ENCODE measurements at places on chromosomes 16 and 17. TPM values are rescaled to one million over a fixed set of nuclear protein-coding genes. Genes with fewer than 3 reads are reported as not detected.

DNA sequence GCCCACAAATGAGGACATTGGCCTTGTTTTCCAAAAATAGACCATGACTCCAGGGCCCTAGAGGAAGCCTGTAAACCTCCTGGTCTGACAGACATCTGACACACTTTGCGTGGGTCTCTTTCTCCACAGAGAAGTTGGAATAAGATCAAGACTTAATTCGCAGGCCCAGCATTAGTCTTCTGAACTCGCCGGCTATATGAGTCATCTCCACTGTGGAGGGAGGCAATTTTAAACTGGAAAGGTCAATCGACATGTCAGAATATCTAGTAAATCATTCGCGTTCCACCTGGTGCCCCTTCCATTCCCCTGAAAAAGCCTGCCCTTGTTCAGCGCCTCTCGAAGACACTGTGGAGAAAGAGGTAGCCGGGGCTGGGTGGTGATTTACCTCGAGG, 140.1 kb downstream of the CLEC16A start:
- no peak for DNase-seq

GRCh38 chr17:50425682-50426471, at the start of gene ACSF2:
ACSF2 (plus strand) TSS chr17:50426218; CDS start chr17:50426262, 44 bp downstream.
- peak; percentile 87 for DNase-seq

DNA sequence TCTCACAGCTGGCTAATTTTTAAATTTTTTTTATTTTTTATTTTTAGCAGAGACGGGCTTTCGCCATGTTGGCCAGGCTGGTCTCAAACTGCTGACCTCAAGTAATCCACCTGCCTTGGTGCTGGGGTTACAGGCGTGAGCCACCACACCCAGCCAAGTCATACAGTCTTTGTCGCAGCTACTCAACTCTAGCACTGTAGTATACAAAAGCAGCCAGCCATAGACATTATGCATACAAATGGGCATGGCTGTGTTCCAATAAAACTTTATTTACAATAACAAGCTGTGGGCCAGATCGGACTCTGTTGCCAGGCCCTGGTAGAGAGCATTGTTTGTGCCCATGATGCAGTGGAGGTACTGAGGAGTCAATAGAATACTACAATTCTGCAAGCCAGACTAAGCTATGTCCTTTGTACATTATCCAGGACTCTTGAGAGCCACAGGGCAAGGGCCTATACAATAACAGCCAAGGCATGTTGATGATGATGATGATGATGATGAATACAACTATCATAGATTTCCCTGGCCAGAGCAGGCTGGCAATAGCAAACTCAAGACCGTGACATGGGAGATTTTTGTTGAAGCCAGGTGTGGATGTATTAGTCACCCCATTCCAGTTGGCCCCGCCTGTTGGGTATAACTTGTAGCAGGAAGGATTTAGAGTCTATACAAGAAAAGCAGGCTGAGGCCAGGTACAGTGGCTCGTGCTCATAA, 101.8 kb downstream of the MYH11 start:
- no peak for DNase-seq

DNA sequence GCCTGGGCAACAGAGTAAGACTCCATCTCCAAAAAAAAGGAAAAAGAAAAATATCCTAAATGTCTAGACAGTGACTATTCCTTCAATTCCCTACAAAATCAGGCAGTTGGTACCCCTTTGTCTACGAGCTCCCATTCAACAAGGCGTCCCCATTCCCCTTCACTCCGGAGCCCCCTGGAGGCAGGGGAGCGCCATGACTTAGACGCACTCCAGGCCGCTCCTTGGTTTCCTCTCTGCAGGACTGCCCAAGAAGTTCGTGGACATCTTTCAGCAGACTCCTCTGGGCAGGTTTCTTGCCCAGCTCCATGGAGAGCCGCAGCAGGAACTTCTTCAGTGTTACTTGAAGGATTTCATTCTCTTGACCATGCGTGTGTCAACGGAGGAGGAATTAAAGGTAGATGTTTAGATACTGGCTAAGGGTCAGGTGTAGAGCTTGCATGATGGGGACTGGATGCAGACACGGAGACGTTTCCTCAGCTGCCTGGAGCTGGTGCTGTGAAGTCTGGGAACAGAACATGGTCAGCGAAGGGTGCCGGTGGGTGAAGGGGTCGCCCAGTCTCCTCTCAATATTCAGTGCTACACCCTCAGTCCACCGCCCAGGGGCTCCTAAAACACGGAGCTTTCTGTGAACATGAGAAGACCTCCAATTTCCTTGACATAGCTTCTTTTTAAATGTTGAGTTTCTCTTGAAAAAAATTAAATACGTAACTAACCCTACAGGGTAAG, 53.3 kb upstream of the ENDOV start:
- peak; percentile 31 for DNase-seq

GRCh38 chr17:1611715-1612114, 16.9 kb downstream of the SLC43A2 start:
- no peak for DNase-seq

DNA sequence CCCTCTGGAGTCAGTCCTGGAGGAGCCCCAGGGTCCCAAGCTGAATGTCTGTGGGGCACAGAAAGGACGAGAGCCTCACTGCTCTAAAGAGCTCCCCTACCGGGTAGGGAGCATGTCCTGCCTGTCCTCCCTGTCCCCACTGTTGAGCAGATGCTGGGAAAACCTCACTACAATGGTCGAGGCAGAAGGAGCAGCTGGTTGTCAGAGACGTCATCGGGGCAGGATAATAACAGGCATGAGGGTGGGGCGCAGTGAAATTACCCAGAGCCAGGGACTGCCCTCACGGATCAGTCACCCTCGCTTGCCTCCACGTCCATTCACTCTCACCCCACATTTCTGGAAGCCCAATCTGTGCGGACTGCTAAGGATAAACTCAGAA, 538 bp downstream of the TM4SF5 start:
- DNase-seq = no peak

- no peak for DNase-seq
Observed at GRCh38 chr17:66309793-66310192, 7.4 kb downstream of the PRKCA start.

- DNase-seq = no peak
Observed at GRCh38 chr17:62950067-62950466, 16.0 kb upstream of the TANC2 start.

- no peak for DNase-seq
Observed at GRCh38 chr17:32609085-32609484, 122.3 kb downstream of the CDK5R1 start.

NLRC3 gene
- 0.16 TPM for total RNA-seq

MT1A gene
- total RNA-seq = 39.3 TPM

DNA sequence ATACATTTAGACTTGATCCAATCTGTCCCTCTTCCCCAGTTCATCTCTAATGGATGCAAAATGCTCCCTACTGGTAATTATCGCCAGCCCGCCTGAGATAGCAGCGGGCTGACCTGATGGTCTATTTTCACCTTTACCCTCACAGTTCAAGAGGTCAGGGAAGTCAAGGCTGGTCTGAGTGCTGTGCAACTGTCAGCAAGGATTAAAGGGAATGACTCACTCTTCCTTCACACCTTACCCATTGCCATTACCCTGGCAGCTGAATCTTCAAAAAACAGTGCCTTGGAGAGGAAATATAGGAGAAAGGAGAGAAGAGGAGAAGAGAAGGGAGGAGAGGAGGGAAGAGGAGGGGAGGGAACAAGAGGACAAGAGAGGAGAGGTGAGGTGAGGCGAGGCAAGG, 36.3 kb downstream of the GRB7 start:
- no peak for DNase-seq

- peak; percentile 79 for DNase-seq
Observed at GRCh38 chr17:35254107-35254773, 11.4 kb downstream of the SLFN5 start.

GRCh38 chr17:27497696-27498095, 41.4 kb downstream of the KSR1 start:
- no peak for DNase-seq
